Fibroblast of skin of back (primary cell): ENCODE measurements at places on chromosomes 6 and 20.

DNA sequence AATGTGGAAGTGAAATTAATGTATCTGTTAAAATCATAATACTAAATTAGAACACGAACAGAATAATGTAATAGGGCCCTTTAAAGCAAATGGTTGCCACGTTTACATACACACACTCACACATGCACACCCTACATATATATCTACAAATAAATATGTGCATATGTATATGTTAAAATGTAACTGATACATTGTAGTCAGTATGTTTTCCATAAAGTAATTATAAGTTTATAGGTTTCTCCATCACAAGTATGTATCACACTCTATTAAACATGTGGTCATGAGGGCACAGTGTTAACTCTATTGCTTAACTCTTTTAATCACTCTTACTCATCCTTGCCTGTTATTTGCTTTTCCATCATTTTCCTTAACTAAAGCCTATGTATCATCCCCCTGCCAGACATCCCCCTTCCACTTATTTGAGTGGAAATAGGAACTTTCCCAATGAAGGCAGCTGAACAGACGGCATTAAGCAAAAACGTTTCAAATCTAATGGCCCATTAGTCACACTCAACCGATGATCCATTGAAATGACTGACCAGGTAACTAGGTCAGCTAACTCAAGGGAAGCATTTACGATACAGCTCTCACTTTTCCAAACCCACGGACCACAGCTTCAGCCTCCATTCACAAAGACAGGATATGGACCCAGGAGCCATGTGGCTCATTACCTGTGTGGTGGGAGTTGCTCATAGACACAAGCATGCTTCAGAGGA lies 89.3 kb downstream of the HAO1 start:
- peak; percentile 6 for DNase-seq

DNA sequence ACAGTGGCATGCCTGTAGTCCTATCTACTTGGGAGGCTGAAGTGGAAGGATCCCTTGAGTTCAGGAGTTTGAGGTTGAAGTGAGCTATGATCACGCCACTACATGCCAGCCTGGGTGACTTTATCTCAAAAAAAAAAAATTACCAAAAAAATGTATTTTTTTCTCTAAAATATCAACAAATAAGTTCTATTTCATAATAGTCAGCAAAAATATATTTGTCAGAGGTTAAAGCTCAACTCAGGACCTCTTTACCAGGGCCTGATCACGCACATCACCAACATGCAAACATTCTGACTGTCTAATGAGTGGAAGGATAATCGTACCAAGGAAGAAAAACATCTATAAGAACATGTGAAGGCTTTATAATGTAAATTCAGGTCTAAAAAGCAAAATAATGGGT lies 387.0 kb downstream of the SYNE1 start:
- DNase-seq, result no peak

- no peak for DNase-seq
Observed at GRCh38 chr6:81900616-81901015, 148.1 kb upstream of the TENT5A start.

- DNase-seq, result no peak
Observed at GRCh38 chr20:57458400-57459160, 66.4 kb downstream of the CTCFL start.

GRCh38 chr6:88115307-88115706 lies 50.8 kb downstream of the CNR1 start:
- DNase-seq, result no peak

- DNase-seq, result no peak
Observed at GRCh38 chr20:20495729-20496503, 128.0 kb downstream of the INSM1 start.

- no peak for DNase-seq
Observed at GRCh38 chr6:123569575-123569974, 67.2 kb downstream of the TRDN start.

- peak; percentile 63 for DNase-seq
Observed at GRCh38 chr6:42292004-42292740, 74.5 kb upstream of the MRPS10 start.

DNA sequence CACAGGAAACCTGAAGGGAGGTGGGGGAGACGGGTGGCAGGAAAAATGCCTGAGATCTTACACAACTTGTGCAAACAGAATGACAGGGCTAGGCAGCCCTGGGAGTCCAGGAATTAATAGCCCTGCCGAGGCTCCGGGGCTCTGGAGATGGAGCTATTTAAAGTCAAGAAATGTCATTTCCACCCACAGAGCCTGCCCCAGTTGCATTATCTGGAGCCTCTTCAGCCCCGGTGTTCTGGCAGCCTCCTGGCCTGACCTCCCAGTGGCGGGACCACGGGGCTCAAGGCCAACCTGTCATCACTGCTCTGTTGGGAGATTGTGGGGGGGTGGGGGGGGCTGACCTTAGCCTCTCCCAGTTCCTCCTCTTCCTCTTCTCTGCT lies 28.5 kb upstream of the SCUBE3 start:
- peak; percentile 90 for DNase-seq

- peak; percentile 44 for DNase-seq
Observed at GRCh38 chr6:106927531-106928398, 46.8 kb downstream of the CD24 start.

DNA sequence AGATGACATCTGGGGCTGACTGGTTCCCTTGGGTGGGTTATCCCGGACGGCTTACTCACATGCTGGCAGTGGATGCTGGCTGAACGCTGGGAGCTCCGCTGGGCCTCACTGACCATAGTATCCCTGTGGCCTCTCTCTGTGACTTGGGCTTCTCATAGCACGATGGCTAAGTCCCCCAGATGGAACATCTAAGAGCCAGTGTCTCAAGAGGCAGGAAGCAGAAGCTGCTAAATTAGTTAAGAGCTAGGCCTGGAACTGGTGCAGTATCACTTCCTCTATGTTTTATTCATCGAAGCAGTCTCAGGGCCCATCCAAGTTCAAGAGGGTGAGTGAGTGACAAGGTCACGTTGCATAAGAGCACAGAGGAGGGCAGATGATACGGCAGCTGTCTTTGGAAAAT lies 116.5 kb upstream of the LAMP5 start:
- no peak for DNase-seq

DNA sequence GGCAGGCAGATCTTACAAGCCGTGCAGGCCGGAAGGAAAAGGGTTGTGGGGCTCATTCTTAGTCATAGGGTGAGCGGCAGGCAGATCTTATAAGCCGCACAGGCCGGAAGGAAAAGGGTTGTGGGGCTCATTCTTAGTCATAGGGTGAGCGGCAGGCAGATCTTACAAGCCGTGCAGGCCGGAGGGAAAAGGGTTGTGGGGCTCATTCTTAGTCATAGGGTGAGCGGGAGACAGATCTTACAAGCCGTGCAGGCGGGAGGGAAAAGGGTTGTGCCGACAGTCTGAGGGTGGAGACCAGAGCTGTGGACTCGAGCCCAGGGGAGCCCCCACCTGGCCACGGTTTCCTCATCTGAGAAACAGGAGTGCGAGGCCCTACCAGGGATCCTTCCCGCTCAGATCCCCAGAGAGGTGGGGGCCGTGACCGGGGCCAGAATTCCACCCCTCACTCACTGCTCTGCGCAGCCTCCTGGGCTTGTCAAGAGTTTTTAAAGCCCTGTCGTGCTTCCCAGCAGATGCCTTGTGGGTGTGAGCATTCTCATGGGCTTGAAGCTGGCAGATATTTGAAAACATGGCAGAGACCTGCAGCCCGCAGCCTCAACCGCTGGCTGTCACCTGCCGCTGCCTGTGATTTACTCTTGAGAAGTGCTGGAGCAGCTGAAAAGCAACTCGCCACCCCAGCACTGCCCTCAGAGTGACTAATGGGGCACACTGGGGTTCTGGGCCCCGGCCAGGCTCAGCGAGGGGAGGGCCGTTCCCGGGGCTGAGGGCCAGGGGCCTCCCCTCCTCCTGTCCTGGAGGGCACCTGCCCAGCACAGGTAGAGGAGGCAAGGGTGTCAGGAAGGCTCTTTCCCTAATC lies 31.9 kb downstream of the NTSR1 start:
- peak; percentile 92 for DNase-seq

DNA sequence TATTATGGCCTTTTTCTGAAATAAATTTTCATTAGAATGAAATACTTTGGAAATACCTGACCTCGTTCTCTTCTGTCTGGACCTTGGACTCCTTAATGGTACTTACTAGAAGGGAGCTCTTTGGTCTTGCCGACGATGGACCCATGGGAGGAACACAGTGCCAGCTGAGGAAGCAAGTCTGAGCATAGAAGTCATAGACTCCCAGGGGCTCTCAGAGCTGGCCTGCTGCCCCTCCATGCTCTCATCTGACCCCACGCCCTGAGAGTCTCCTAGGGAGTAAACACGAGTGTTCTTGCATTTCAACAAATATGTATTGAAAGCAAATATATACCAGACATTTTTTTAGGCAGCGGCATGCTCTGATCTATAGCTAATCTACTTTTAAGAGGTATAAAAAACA lies 87.8 kb downstream of the PLEKHG1 start:
- DNase-seq, result no peak

DNA sequence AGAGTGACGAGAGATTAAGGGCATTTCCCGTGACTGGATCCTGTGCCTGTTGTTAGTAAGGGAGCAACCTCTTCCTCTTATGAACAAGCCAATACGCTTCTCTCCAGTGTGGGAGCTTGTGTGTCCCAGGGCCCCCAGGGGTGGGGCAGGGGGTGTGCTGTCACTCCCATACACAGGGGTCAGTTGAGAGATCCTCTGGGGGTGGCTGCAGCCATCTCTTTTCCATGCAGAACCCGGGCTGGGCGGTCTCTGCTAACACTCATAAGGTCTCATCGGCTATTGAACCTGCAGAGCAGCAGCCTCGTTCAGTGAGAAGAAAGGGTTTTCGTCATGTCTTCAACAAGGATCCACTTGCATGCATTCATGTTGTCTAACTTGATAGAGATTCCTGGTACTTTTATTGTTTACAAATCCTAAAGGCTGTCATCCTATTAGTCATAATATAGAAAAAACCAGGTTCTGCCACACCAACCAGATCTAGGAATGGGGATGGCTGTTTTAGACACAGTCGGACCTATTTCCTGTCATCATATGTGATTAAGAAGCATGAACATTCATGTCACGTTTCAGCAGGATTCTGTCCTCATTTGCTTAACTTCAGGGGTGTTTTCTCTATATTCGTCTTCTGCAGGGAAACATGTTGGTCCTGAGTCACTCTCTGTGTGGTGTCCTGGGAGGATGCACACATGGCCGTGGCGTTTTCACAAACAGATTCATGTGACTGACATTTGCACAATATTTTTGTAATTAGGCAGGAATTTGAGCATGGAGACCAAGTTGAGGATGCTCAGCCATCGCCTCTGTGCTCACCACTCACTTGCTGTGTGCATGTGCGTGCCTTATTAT lies 13.3 kb upstream of the THBS2 start:
- DNase-seq, result peak; percentile 45

- no peak for DNase-seq
Observed at GRCh38 chr20:2795451-2795850, 5.0 kb downstream of the CPXM1 start.

DNA sequence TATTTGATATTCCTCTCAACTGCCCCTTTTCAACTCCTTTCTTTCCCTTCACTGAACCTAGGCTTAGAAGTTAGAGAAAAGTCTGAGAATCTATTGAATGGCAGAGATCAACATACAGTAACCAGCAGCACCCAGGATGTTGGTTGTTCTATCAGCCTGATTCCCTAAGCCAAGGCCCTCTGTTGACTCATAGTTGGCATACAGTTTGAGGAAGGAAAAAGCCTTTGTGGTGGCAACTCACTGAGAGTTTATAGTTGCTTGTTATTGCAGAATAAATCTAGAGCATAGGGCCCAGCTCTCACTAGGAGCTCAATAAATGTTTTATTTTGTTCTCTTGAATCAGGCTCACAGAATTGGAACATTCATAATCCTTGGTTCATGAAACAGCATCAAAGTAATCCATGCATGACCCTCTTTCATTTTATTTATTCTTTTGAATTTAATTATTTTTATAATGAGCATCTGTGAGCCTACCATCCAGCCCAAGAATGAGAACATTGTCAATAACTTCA lies 119.1 kb upstream of the ADGRF1 start:
- peak; percentile 23 for DNase-seq

- no peak for DNase-seq
Observed at GRCh38 chr6:54097753-54098152, 13.5 kb upstream of the MLIP start.

- DNase-seq, result no peak
Observed at GRCh38 chr6:28354688-28355554, 5.2 kb downstream of the ZKSCAN3 start.
